ENCODE measurements at places on chromosomes 1 and 21.

DNA sequence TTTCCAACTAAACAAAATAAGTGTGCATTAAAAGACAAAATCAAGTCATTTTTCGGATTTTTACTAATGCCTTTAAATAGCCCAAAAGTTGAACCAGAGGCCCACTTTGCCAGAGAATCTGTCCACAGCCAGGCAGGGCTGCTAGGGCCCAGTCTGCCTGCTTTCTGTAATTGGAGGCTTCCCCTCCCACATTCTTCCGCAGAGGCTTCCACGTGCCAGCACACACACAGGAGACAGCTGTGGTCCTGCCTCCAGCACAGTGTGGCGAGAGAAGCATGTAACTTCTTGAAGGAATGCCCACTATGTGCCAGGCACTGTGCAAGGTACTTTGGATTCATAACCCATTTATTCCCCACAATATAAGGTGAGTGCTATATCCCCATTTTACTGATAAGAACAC lies 11.3 kb upstream of the PDZK1IP1 start:
- DNase-seq = no peak

GRCh38 chr1:201508809-201509208 lies 1.9 kb upstream of the CSRP1 start:
- DNase-seq = no peak

GRCh38 chr1:109041621-109042468 lies at the start of gene WDR47:
TSS of gene WDR47 (minus strand) at chr1:109042102. CDS start at chr1:109023512, 18,590 bp downstream.
- DNase-seq = peak; percentile 94

DNA sequence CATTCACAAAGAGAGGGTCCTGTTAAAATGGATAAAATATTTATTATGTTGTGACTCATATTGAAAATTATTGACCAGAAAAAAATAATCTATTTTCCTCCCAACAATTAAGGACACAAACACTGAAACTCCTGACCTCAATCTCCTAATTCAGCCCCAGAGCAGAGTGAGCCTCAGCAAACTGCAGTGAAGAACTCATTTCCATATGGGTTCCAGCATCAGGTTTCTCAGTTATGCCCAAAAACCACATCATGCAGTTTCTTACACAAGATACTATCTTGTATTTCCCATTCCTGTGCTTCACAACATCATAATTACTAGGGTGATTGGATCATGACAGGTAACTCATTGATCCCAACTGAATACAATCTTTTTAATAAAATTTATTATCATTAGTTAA lies 15.4 kb downstream of the PYHIN1 start:
- DNase-seq = no peak

- DNase-seq = no peak
Observed at GRCh38 chr1:108831225-108831624, 25.7 kb downstream of the AKNAD1 start.

GRCh38 chr1:169610858-169611257 lies 19.1 kb downstream of the SELP start:
- DNase-seq = no peak

DNA sequence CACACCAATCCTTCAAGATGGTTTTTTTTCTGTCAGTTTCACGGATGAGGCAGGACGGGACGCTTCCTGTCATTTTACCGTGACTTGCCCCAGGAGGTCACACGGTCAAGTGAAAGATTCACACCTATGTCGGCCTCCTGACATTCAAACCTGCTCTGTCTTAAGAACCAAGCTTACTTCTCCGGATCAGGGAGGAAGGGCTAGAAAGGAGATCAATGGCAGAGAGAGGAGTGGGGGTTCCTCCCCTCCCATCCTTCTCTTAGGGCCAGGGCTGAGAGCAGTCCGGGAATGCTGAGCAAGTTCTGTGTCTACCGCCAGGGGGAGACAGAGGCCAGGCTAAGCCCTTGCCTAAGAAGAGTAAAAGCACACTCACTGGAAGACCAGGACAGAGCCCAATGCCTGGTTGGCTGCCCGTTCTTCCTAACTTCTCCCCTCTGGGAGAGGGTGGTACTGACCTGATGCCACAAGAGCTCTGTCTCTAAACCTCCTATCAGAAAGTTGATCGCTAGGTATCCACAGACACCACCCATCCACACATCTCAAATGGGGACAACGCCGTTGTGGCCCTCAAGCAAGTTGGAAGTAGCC lies 1.1 kb upstream of the PPM1J start:
- peak; percentile 96 for DNase-seq

- DNase-seq = no peak
Observed at GRCh38 chr1:193131266-193131860, 9.5 kb downstream of the CDC73 start.

DNA sequence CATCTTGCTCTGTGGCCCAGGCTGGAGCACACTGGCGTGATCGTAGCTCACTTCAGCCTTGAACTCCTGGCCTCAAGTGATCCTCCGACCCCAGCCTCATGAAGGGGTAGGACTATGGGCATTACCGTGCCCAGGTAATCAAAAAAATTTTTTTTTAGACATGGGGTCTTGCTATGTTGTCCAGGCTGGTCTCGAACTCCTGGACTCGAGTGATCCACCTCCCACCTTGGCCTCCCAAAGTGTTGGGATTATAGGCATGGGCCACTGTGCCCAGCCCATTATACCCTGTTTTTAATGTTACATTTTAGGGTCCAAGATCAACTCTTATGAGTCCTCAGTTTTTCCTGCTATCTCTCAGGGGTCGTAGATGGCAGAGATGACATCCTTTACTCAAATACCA lies 6.3 kb downstream of the MRAP start:
- DNase-seq = no peak

DNA sequence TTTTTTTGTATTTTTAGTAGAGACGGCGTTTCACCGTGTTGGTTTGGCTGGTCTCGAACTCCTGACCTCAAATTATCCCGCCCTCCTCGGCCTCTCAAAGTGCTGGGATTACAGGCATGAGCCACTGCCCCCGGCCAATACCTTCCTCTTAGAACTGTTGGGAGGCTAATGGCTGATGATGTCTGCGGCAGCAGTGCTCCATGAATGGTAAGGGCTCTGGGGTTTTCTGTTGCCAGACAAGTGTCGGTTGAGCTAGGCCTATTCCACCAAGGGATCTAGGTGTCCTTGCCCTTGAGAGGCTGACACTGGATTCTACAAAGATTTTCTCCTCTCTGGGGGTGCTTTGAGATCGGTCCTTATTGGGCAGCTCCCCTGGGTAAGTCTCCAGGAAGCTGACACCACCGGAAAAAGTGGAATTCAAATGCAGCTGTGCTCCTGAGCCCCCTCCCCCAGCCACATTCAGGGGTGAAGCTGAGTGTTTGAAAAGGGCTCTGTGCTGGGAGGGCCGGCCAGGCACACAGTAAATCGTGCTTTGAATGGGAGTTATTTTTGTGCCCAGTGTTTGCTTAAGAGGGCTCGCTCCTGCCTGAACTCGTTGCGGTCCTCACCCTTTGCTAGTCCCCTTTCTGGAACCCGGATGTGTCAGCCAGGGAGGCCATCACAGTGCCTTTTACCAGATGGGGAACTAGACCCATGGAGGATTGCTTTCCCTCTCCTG lies 5.2 kb downstream of the SOX13 start:
- peak; percentile 51 for DNase-seq

DNA sequence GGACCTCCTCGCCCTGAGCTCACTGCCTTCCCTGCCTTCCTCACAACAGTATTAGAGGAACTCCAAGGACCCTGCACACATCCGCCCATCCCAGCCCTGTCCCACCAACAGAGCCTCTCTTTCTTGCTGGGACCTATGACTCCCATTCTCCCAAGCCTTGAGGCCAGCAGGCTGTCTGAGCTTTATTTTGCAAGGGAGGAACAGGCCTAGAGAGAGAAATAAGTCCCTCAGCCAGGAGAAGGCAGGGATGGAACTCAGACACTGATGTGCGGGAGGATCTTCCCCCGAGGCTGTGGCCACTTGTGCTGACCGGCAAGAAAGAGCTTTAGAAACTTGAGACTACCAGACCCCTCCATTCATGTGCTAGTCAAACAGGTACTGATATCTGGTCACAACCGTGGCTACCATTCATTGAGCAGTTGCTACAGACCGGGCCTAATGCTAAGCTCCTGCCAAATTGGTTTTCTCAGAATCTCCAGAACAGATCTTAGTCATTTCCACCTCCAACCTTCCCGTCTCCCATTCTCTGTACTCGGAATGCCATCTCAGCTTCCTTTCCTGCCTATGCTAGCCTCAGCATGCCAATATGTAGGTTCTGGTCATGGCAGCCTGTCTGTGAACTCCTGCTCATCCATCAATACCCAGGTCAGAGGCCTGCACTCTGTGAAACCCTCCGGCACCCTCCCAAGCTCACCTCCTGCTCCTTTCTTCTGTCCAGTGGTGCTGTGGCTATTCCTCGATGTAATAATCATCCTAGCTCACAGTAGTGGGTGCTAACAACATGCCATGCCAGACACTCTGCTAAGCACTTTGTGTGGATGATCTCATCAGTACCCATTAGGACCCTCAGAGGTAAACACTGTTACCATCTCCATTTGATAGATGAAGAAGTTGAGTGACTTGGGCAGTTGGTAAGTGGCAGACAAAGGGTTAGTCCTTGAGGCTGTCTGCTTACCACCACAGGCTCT lies 3.8 kb downstream of the TMEM54 start:
- DNase-seq = no peak

DNA sequence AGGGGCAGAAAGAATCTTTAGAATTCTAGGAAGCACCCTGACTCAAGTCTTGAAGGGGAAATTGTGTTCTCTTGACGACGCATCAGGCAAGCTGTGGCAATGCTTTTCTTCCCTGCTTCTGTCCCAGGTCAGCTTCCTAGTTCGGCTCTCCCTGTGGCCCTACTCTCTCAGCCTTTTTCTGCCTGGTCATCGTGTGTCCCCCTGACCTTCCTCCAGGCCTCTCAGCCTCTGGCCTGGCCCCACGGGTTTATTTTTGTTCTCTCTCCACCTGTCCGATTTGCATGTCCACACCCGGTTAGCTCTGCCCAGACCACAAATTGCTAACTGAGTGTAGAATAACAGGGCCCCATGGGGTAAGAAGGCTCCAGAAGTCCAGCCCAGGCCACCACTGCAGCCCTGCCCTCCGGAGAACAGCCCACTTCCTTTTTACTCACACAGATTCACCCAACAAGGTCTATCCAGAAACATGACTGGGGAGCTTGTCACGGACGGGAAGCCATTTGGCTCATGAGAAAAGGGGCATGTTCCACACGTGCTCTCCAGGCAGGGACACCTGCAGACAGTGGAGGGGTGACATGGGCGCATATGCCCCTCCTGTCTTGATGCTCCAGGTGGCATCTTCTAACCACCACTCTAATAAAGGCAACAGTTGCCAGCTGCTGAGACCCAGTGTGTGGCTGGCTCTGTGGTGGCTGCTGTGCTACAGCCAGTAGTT lies 9.8 kb downstream of the KCNN3 start:
- no peak for DNase-seq

- peak; percentile 86 for DNase-seq
Observed at GRCh38 chr1:226979517-226980121, 39.5 kb downstream of the COQ8A start.

DNA sequence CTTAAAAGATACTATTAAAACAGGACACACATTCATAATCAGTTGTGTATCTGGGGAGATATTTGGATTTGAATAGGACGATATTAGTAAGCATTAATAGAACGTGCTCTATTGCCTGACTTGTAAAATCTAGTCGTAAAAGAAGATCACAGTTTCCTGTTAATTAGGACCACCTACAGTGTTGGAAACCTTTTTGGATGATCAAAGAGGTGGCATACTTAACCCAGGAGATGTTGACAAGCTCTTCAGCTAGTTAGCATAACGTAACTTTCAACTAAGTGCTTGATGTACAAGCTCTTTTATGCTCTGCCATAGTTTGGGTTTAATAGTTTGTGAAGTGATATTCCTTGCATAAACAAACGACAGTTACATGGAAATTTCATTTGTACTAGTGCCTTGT lies 293.3 kb upstream of the NR5A2 start:
- no peak for DNase-seq

- DNase-seq = no peak
Observed at GRCh38 chr1:9037476-9038337, 11.5 kb upstream of the SLC2A7 start.

GRCh38 chr1:154862907-154863306 lies 7.2 kb downstream of the KCNN3 start:
- no peak for DNase-seq

DNA sequence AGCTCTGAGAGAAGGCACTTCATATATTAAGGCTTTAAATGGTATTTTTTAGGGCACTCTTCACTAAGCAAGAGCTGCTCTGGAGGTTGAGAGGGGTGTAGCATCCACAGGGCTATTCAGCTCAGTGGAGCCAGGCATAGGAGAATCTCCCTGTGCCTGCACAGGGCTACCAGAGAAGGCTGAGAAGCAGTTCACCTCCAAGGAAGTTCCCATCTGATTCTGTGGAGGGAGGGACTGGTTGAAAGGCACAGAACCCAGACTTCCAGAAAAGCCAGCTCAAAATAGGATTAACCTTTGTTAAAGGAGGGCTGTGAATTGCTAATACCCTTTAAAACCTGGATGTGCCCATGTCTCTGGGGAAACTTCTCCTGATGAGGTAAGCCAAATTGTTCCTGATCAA lies 304.5 kb downstream of the TTLL7 start:
- no peak for DNase-seq

- DNase-seq = peak; percentile 48
Observed at GRCh38 chr1:225746361-225747179, 31.1 kb upstream of the SRP9 start.

DNA sequence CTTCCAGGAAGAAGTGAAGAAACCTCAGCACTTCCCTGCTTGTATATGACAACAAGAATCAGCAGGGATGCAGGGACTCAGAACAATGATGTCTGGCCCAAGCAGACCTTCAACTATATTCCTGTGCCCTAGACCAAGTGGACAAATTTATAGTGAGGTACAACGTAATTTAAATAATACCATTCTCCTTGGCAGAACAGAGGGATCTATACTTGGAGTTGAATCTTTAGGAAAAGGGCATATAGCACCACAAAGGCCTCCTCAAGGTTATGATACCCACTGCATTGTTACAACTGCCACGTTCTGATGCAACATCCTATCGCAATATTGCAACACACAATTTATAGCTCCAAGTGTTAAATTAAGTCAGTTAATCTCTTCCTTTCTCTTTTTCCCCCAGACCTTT lies 29.1 kb upstream of the GFI1 start:
- no peak for DNase-seq

DNA sequence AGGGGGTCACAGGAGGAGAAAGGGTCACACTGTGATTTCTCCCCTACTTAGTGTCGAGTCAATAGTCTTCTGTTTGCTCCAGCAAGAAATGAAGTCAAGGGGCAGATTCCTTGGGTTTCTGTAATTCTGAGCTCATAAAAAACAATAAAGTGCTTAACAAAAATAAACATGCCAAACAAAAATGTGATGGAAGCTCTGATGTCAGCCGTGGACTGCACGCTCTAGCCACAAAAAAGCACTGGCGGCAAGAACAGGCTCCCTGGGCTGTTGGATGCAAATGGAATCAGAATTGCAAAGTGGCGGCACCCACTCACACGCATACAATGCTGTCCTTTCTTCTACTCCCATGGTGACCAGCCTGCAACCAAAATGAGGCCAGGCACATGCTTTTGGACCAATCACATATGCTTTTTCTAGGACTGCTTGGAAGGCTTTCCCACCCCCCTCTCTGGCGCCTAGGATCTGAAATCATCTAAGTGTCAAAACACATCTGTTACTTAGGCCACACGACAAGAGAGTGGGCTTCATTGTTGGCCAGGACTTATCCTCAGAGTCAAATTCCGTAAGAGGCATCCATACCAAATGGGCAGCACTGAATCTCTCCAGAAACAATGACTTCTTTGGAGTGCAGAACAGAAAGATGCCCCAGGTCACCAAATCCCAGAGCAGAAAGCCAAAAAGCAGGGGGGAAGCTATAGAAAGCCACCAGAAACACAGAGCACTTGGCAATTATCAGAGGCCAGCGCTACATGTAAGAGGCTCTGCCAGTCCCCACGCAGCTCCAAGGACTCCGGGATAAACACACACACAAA lies 9.2 kb downstream of the C1orf198 start:
- peak; percentile 98 for DNase-seq

- no peak for DNase-seq
Observed at GRCh38 chr1:75672108-75672507, 52.4 kb upstream of the ACADM start.
